Coronary artery (tissue), 2 donors: ENCODE measurements at places on chromosomes 1 and 21.
A peak's percentile ranks its signal among the peaks of the same experiment; 100 is the strongest.

- DNase-seq: no peak
Observed at GRCh38 chr21:27582246-27582947, 615.5 kb upstream of the ADAMTS5 start.

DNA sequence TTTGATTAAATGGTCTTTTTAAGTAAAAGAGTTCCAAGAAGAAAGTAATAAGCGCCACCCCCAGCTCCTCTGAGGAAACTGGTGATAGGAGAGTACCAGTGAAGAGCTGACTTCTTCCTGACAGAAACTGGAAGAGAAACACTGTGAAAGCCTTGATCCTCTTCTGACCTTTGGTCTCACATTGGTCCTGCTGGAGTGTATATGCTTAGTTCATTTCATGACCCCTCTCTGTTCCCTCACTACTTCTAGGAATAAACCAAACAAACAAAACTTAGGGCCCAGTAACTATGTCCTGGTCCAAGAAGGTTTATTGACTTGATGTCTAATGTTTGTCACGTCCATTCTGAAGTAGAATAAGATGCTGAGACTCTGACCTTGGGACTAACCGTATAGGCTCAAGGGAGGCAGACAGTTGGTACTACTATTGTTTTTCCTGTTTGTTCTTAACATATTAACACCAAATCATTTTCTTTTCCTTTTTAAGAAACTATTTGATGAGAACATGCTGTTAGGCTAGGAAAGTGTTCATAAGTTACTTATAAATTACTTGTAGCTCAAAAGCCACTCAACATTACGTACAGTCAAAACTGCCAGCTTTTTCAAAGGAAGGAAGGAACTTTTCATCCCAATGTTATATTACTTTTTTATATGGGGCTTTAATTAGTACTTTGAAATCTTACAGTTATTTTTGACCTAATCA, 57.9 kb downstream of the MIER1 start:
- no peak for DNase-seq

DNA sequence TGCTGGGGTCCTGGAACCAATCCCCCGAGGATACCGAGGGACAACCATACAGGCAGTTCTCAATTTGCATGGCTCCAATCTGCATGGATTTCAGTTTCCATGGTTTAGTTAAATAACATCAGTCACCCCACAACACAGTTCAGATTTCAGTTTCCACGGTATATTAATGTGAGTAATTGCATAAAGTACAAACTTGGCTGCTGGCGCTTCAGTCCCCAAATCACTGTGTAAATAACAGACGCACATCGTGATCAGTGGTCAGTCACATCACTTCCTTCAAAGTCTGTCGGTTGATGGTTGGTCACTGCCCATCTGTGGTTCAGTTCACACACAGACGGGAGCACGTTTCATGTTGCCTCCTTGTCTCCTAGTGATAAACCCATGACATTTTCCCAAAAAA, 66.4 kb upstream of the LPGAT1 start:
- DNase-seq: no peak

DNA sequence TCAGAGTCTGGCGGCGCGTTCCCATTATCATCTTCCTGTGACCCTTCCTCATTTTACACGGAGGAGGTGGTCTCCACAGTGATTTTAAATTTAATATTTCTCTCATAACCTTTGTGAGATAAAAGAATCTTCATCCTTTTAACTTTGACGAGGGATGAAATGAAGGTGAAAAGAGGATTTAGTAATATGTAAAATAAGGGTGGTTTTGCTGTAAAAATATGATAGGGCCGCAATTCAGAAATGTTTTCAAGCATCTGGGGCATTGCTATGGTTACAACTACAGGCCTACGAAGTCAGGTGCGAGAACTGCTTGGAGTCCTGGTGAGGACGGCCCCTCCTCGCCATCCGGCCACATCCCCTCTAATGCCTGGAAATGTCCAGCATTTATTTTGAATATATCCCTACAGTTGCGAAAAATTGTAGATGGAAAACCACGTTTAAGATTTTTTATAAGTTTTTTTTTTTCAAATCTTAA, 422 bp upstream of the RSBN1 start:
- no peak for DNase-seq

DNA sequence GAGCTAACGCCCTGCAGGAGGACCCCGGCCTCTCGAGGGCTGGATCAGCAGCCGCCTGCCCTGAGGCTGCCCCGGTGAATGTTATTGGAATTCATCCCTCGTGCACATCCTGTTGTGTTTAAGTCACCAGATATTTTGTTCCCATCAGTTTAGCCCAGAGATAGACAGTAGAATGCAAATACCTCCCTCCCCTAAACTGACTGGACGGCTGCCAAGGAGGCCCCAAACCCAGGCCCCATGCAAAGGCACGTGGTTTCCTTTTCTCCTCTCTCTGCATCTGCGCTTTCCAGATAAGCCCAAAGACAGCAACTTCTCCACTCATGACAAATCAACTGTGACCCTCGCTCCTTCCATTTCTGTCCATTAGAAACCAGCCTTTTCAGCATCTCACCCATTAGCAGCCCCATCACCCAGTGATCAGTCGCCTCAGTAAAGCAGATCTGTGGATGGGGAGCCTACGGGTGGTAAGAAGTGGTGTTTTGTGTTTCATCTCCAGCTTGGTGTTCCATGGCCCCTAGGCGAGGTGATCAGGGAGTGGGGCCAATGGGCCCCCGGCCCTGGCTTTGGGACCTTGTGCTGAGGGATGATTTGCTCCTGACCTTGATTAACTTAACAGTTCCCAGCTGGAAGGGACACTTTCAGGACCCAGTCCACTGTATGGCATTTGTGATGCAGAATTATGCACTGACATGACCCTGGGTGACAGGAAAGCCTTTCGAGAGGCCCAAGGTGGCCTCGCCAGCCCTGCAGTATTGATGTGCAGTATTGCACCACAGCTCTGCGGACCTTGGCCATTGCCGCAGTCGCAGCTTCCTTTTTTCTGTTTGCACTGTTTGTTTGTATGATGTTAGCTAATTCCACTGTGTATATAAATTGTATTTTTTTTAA, 5.2 kb downstream of the NPPA start:
- DNase-seq: no peak

GRCh38 chr1:64597113-64597512, 127.2 kb downstream of the CACHD1 start:
- DNase-seq: no peak

DNA sequence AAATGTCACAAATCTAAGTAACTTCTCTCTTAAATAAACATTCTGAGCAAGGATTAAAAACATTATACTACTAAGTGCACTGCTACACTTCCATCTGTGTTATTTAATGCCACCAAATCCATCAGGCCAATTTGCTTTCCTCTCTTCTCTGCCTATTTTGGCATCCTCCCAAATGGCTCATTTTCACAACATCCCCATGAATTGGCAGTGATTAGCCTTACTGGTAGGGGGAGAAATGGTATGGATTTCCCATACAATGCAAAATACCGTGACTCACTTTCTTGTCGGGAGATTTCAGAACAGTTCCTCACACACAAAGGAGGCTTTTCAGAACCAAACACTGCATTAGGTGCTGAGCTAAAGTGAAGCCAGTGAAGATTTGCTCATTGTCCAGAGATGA, 195.7 kb downstream of the MIS18A start:
- DNase-seq: no peak

DNA sequence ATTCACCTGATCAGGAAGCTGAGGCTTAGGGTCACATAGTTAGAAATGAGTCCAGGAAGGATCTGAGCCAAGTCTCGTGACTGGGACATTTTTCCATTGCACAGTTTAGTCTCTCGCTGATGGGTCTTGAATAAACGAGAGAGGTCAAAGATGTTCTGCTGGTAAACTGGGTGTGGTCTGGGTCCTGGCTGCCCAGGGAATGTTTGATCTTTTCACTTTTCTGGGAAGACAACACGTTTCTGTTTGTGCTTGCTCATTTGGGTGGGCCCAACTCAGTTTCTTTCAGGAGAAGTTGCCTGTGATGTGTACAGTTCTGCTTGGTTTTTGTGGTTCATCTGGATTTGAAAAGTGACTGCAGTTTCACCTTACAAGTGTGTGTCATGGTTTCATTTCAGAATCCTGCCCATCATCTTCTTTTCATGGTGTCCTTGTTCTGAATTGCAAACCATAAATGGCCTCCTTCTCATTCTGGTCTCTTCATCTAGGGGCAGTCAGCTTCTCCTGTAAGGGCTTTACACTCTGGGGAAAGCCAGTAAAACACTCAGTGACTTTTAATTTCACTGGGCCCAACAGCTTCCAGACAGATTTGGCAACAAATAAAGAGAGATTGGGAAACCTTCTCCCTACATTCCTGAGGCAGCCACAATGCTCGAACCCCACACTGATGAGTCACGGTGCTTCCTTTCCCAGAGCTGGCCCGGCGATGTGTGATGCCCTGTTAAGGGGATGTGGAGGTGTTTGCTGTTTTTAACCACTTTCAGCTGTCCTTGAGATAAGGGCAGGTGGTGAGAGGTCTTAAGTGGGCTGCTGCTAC, 7.2 kb upstream of the TACSTD2 start:
- DNase-seq: peak; percentile 89

DNA sequence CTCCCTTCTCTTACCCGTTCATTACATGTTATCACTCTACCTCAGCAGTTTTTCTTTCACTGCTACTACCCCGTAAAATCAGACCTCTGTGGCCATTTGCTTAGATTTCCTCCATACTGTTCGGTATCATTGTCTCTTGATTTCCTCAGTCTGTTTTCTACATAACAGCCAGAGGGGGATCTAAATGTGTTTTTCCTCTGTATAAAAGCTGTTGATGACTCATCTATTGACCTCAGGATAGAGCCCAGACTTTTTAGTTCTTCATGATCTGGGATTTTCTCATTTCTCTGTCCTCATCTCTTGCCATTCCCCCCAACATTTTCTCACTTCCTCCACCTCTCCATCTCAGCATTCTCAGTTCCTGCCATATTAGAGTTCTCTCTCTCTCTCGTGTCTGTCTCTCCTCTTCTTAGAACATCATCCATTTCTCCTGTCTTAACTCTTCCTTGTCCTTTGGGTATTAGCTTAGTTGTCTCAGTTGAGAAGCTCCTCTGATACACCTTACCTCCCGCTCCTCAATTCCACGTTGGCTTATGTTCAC, 10.5 kb downstream of the OTUD3 start:
- no peak for DNase-seq

GRCh38 chr21:17780539-17780938, 38.6 kb downstream of the C21orf91 start:
- DNase-seq: no peak

- DNase-seq: no peak
Observed at GRCh38 chr1:185861630-185862029, 127.4 kb downstream of the HMCN1 start.

- no peak for DNase-seq
Observed at GRCh38 chr1:116770625-116771024, 16.4 kb downstream of the CD2 start.

GRCh38 chr21:25931765-25932164, 197.0 kb downstream of the GABPA start:
- no peak for DNase-seq

DNA sequence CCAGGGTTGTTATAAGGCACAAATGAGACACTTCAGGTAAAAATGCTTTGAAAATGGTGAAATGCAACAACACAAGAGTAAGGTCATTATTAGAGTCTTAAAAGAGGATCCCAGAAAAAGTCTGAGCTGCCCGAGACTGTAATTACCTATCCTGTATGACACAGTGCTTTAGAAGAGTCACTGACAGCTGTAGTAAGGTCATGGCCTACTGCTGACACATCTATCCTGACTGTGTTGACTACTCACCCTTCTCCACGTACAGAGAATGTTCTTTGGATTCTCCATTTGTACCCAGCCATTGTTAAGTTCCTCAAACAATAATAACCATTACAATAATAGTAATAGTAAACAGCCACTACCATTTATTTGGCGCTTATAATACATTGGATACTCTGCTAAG, 104.4 kb downstream of the CACHD1 start:
- no peak for DNase-seq

DNA sequence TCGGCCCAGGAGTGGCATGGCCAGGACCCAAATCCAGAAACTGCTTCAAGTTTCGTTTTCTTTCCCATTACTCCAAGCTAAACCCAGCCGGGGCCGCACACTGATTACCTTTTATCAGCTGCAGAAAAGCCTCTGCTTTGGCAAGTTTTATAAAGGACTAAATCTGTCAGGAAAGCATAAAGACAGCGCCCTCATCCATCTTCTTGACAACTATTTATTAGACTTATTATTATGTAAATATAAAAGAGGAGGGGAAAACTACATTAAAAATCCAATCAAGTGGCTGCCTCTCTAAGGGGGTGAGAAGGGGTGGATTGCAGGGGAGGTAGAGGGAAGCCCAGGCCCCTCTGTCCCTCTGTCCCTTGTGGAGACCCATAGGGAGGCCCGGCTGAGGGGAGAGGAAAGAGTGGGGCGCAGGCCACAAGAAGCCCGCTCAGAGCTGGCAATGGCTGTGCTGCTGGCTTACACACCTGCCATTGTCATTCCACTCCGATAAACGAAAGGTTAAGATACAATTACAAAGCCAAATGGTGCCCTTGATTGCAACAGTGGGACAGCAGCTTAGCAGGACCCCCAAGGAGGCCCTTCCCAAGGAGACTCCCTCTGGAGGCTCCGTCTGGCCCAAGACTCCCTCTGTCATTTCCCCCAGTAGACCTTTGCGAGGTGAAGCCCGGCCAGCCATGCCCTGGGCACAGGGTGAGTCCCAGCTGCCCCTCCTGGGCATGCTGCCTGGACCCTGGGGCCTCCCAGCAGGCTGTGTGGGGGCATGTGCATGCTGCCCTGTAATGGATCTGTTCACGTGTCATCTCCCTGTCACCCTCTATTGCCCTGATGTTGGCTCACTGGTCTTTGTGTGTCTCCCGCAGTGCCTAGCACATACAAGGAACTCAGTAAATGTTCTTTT, 45.4 kb downstream of the KCND3 start:
- no peak for DNase-seq

DNA sequence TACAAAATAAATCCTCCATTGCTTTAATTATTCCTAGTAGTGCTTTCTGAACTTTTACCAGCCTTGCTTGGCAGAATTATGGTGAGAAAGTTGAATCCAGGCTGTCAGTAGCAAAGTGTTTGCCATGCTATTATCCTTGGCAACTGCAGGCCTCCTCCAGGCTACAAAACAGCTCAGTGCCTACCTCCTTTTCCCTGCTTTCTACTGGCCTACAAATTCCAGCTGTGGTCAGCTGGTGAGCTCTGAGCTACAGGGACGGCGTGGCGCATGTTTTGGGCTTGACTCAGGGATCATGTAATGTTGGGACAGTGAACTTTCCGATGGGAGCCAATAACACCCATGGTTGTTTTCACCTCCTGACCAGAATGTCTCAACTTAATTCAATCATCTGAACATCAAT, 456.1 kb upstream of the ADAMTS5 start:
- peak; percentile 91 for DNase-seq

DNA sequence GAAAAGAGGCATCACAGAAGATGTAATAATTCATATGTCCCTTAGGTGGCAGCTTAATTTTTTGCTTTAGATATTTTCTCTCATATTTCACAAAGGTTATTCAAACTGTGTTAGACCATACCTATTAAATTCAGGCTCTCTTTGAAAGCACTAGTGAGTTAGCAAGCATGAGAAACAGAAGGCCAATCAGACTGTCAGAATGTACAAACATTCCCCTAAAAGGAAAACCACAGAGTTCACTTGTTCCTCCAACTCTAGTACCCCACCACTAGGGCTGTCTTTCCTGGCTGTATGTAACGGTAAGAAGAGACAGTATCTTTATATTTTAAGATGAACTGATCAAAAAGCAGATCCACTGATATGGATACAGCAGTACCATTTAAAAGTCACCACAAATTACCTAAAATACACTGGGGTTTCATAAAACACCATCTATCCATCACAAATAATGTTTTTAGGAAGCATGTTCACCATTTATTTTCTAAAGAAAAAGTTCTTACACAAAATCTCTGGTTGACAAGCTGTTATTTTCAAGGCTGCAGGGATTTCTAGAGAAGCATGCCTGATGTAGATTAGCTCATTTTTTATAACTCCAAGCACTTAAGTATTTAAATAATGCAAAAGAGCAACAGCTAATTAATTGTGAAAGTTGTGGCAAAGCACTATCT, 1.8 kb downstream of the ARPC5 start:
- no peak for DNase-seq
